ENCODE measurements at places on chromosomes 7 and 10. TPM values are rescaled to one million over a fixed set of nuclear protein-coding genes. Genes with fewer than 3 reads are reported as not detected.

DNA sequence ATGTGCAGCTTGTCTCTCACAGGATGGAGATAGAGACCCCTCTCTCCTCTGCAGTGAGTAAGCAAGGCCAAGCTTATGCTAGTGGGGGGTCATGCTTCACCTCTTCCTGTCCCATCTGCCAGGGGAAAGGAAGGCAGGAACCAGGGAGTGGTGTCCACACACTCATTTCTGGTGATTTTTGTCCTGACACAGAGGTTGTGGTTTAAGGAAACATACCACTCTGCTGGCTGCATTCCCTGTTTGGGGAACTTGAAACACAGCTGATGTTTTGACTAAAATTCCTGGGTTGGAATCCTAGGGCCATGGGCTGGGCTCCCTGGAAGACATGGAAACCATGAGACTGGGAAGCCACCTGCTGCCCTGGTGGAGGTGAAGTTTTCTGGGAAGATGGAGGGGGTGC lies 21.4 kb downstream of the C10orf120 start:
- H3K36me3 ChIP-seq, result no peaks in the 10 kb centered on the region
- no peak overlapping the region for H3K4me3 ChIP-seq
- peaks cover 23% of the 10 kb centered on the region for H3K27me3 ChIP-seq
- no peak for DNase-seq

LRMDA gene
- total RNA-seq, result not detected

GRCh38 chr10:31932838-31933237 lies 4.2 kb upstream of the ARHGAP12 start:
- no peaks in the 10 kb centered on the region for H3K36me3 ChIP-seq
- no peak for DNase-seq
- peaks cover 61% of the 10 kb centered on the region for H3K4me1 ChIP-seq
- no peak overlapping the region for H3K4me3 ChIP-seq

GRCh38 chr10:77240706-77241349 lies 396.8 kb downstream of the KCNMA1 start:
- H3K36me3 ChIP-seq, result no peaks in the 10 kb centered on the region
- H3K27ac ChIP-seq, result no peak overlapping the region
- no peaks in the 10 kb centered on the region for H3K4me1 ChIP-seq
- H3K4me3 ChIP-seq, result no peak overlapping the region
- no peaks in the 10 kb centered on the region for H3K27me3 ChIP-seq
- DNase-seq, result no peak

GRCh38 chr7:91636728-91637127 lies 243.8 kb downstream of the MTERF1 start:
- DNase-seq, result no peak
- no peak overlapping the region for H3K4me3 ChIP-seq
- H3K27ac ChIP-seq, result no peak overlapping the region
- H3K36me3 ChIP-seq, result no peaks in the 10 kb centered on the region

GRCh38 chr10:4888236-4888635 lies 62.2 kb downstream of the AKR1E2 start:
- H3K36me3 ChIP-seq, result no peaks in the 10 kb centered on the region
- H3K27me3 ChIP-seq, result no peaks in the 10 kb centered on the region
- no peak for DNase-seq
- H3K4me1 ChIP-seq, result 0 out of 2 replicates have a peak, but pooled peaks cover 5% of the 10 kb centered on the region

PPRC1 gene
- total RNA-seq, result 22.9 TPM

DNA sequence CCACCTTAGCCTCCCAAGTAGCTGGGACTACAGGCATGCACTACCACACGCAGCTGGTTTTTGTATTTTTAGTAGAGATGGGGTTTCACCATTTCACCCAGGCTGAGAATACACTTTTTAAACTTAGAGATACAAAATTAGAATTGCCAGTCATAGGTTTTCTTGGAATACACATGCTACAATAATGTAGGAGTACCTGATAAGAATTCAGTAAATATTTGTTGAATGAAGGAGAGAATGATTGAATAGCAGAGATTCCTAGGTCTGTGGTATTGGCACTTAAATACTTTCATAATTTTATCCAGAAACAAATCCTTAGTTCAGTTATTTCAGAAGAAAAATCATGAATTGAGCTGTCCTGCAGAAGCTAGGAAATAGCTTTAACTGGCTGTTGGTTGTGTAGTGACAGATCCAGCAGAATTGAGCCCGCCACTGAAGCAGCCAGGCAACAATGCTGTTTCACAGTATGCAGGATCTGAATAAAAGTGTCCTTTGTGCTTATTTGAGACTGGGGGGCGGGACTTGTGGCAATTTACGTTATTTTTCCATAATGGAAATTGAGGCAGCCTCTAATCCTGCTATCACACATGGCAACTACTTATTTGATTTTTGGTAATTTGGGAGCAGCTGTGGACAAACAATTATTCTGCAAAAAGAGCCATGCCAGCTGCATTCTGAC lies 31.5 kb downstream of the NRF1 start:
- H3K4me1 ChIP-seq, result peaks cover 7% of the 10 kb centered on the region
- H3K27ac ChIP-seq, result no peak overlapping the region
- H3K27me3 ChIP-seq, result no peaks in the 10 kb centered on the region
- no peaks in the 10 kb centered on the region for H3K36me3 ChIP-seq
- H3K4me3 ChIP-seq, result no peak overlapping the region
- DNase-seq, result no peak

ZDHHC16 gene
- total RNA-seq, result 29.1 TPM

- H3K27me3 ChIP-seq, result no peaks in the 10 kb centered on the region
- no peaks in the 10 kb centered on the region for H3K4me1 ChIP-seq
- no peak overlapping the region for H3K4me3 ChIP-seq
- no peak for DNase-seq
- no peaks in the 10 kb centered on the region for H3K36me3 ChIP-seq
- H3K27ac ChIP-seq, result no peak overlapping the region
These were observed 47.5 kb upstream of the HNRNPH3 start for GRCh38 chr10:68284062-68285001.

GRCh38 chr10:110286841-110287240 lies 17.9 kb downstream of the SMNDC1 start:
- H3K36me3 ChIP-seq, result peaks cover 5% of the 10 kb centered on the region
- DNase-seq, result no peak
- no peaks in the 10 kb centered on the region for H3K4me1 ChIP-seq
- H3K27me3 ChIP-seq, result no peaks in the 10 kb centered on the region

DNA sequence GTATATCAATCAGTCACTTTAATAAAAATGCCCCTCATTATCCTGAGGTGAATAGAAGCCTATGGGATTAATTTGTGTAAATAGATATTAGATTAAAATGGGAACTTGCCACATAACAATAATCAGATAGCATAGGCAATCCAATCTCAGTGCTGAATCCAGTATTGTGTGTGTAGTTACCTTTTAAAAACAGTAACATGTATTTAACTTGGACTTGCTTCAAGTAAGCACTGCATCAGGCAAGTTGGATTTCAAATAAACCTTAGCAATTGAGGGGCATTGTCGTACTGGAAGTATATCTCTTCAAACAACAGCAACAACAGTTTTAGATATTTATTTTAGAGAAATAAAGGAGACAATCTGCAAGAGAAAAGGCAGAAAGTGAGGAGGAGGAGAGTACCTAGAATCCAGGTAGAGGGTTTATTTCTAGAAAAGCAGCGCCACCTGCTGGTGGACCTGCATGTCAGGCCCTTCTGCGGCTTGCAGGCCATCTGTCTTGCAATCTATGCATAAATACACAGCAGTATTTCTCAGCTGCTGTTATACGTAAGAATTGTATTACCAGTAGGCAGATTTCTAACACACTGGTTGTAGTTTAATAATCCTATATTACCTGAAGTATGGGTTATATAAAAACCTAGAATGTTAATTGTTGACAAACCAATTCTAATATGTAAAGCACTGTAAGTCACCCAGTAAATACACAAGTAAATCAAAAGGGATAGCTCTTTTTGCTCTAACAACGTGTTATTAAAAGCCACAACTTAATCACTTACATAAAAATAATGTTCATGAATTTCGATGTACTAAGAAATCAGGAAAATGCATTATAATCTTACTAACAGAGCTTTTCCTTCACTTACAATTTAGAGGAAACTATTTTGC lies 652.8 kb downstream of the KCNMA1 start:
- H3K4me1 ChIP-seq, result no peaks in the 10 kb centered on the region
- no peak overlapping the region for H3K27ac ChIP-seq
- H3K36me3 ChIP-seq, result no peaks in the 10 kb centered on the region
- peak; percentile 69 for DNase-seq

SCIN gene
- 0.92 TPM for total RNA-seq

DNA sequence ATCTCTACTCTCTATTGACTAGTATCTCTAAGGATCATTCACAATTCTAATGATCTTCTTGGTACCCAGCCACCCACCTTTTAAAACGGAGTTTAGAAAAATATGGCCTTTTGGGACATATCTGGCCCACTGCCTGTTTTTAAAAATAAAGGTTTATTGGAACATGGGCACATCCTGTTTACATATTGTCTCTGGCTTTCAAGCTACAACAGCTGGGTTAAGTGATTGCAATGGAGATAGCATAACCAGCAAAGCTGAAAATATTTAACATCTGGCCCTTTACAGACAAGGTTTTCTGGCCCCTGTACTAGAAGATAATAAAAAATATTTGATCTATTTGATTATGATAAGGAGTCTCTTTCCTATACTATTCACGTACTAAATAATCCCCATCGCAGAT lies 232.4 kb upstream of the RHOBTB1 start:
- no peaks in the 10 kb centered on the region for H3K36me3 ChIP-seq
- no peak overlapping the region for H3K27ac ChIP-seq
- H3K4me1 ChIP-seq, result no peaks in the 10 kb centered on the region
- no peak for DNase-seq
- no peaks in the 10 kb centered on the region for H3K27me3 ChIP-seq

NUDCD3 gene
- total RNA-seq, result 149 TPM

ANKRD61 gene
- total RNA-seq, result not detected

GRCh38 chr10:24982319-24983112 lies 30.1 kb upstream of the PRTFDC1 start:
- H3K27me3 ChIP-seq, result no peaks in the 10 kb centered on the region
- H3K4me1 ChIP-seq, result no peaks in the 10 kb centered on the region
- no peak for DNase-seq
- H3K27ac ChIP-seq, result no peak overlapping the region
- no peaks in the 10 kb centered on the region for H3K36me3 ChIP-seq

- H3K27ac ChIP-seq, result no peak overlapping the region
- H3K27me3 ChIP-seq, result peaks cover 77% of the 10 kb centered on the region
- H3K36me3 ChIP-seq, result no peaks in the 10 kb centered on the region
- no peak overlapping the region for H3K4me3 ChIP-seq
- H3K4me1 ChIP-seq, result no peaks in the 10 kb centered on the region
These were observed 45.5 kb downstream of the NRAP start for GRCh38 chr10:113618338-113618737.

GRCh38 chr7:45647967-45648670 lies 74.0 kb downstream of the ADCY1 start:
- no peaks in the 10 kb centered on the region for H3K36me3 ChIP-seq
- no peaks in the 10 kb centered on the region for H3K4me1 ChIP-seq
- no peak overlapping the region for H3K27ac ChIP-seq
- H3K4me3 ChIP-seq, result no peak overlapping the region

DNA sequence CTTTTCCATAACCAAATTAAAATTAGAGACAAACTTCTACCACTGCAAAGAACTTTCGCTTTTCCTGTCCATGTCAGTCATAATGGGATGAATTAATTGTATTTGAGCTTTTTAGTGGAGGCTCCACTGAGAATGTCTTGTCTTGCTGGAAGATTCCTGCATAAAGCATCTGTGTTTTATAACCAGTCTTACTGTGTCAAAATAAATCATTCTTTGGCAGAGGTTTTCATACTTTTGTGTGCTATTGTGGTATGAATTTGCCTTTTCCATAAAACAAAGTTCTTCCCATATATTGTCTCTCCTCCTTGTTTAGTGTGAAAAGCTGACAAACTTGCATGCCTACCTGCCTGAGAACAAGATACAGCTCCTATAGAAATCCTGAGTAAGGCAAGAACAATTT lies 124.8 kb upstream of the CCDC6 start:
- no peak overlapping the region for H3K4me3 ChIP-seq
- H3K4me1 ChIP-seq, result peaks cover 17% of the 10 kb centered on the region
- H3K36me3 ChIP-seq, result no peaks in the 10 kb centered on the region
- no peak overlapping the region for H3K27ac ChIP-seq
- no peak for DNase-seq
- no peaks in the 10 kb centered on the region for H3K27me3 ChIP-seq

CC2D2B gene
- total RNA-seq, result not detected

DNA sequence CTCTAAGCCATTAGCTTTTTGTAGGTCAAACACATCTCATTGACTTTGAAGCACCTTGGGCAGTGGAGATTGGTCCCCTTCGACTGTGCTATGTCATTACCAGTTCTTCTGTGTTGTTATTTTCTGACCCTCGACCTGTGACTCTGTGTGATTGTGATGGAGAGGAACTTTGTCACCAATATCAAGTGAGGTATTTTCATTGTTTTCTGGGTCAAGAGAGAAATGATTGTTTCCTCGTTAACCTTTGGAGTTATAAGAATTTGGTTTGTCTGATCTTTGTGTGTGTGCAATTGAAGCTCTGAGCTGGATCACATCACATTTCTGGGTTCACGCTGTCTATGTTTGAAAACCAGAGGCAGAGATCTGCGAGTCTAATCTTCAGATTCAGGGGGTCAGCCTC lies 432.2 kb upstream of the KLF6 start:
- no peak for DNase-seq
- H3K27ac ChIP-seq, result no peak overlapping the region

GRCh38 chr7:46133751-46134150 lies 212.7 kb upstream of the IGFBP3 start:
- no peaks in the 10 kb centered on the region for H3K27me3 ChIP-seq
- H3K4me3 ChIP-seq, result no peak overlapping the region
- no peak for DNase-seq
- no peak overlapping the region for H3K27ac ChIP-seq

DNA sequence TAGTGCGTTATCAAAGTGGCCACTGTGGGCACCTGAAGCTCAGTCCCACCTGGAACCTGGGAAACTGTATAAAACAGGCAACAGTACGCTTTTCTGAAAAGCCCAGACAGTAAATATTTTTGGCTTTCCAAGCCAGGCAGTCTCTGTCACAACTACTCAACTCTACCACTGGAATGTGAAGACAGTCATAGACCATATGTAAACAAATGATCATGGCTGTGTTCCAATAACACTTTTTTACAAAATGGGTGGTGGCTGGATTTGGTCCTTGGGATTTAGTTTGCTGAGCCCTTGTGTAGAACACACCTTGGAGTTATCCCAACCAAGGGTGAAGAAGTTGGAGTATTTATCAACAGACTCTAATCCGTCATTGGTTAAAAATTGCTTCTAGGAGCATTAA lies 259.9 kb downstream of the SKIDA1 start:
- no peaks in the 10 kb centered on the region for H3K36me3 ChIP-seq
- H3K4me1 ChIP-seq, result peaks cover 24% of the 10 kb centered on the region
- peak overlapping the region; percentile 61 for H3K27ac ChIP-seq
- H3K27me3 ChIP-seq, result no peaks in the 10 kb centered on the region

DNA sequence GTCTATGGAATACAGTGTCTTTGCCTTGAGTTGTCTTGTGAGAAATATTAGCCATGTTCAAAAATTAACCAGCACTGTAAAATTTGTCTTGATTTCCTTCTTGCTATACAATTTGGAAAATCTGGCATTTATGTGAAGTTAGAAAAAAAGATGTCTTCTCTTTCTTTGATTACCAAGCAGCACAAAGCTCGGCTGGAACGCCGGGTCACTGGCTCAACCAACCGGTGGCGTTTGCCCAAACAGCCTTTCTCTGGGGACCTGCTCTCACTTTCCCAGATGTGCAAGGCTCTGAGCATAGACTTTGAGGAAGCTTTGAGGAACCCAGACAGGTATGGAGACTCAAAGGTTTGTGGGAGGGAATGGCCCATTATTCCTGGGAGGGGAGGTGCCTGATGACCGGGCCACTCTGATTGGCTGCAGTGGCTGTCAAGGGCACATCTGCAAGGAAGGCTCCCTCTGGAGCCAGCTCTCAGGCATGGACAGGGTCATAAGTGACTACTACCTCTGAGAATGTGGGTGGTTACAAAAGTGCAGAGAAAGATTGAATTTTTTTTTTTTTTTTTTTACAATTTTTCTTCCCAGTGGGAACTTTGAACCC lies 5.6 kb downstream of the BTBD16 start:
- no peak overlapping the region for H3K4me3 ChIP-seq
- DNase-seq, result peak; percentile 58
- no peaks in the 10 kb centered on the region for H3K36me3 ChIP-seq
